Activated CD8-positive, alpha-beta memory T cell treated with anti-CD3 and anti-CD28 coated beads for 4 hours (primary cell): ENCODE measurements at places on chromosomes 6 and 20.

GRCh38 chr6:41587131-41587879 lies 41.1 kb downstream of the FOXP4 start:
- no peak for DNase-seq

DNA sequence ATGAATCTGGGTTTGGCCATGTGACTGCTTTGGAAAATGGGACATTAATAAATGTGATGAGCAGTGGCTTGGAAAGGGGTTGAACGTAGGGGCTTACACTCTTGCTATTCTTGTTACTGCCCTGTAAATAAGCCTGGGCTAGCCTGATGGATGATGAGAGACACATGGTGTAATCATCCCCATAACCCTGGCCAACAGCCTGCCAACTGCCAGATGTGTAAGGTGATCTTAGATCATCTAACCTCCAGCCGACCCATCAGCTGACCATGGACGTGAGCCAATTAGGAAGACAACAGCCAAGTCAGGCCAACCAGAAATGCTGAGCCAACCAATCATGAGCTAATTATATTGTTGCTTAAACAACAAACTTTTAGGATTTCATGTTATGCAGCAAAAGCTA lies 25.2 kb downstream of the FBXO30 start:
- DNase-seq, result no peak

GRCh38 chr6:110614586-110614985 lies 138.2 kb upstream of the SLC22A16 start:
- no peak for DNase-seq

GRCh38 chr6:150267686-150268561 lies 100.9 kb upstream of the IYD start:
- DNase-seq, result no peak

GRCh38 chr20:21900431-21900830 lies 195.0 kb downstream of the PAX1 start:
- DNase-seq, result no peak

GRCh38 chr6:5201271-5201670 lies 59.5 kb downstream of the LYRM4 start:
- no peak for DNase-seq

- DNase-seq, result no peak
These were observed 35.9 kb downstream of the BEND3 start for GRCh38 chr6:107079429-107079828.

DNA sequence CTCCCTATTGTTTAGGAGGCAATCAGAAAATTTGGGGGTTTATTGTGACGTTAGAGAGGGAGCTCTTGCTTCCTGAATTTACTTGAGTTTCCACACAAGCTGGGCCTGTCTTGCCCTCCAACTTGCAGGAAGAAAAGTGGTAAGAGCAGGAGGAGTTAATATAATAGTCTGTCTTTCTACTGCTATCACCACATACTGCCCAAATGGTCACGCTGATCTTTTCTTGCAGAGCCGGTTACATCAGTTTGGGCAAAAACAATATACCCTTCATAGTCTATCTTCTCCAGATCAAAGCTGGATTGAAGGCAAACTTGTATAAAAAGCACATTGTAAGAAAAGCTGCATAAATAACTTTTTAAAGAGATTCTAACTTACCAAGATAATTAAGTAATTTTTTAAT lies 46.3 kb upstream of the ECHDC1 start:
- no peak for DNase-seq

DNA sequence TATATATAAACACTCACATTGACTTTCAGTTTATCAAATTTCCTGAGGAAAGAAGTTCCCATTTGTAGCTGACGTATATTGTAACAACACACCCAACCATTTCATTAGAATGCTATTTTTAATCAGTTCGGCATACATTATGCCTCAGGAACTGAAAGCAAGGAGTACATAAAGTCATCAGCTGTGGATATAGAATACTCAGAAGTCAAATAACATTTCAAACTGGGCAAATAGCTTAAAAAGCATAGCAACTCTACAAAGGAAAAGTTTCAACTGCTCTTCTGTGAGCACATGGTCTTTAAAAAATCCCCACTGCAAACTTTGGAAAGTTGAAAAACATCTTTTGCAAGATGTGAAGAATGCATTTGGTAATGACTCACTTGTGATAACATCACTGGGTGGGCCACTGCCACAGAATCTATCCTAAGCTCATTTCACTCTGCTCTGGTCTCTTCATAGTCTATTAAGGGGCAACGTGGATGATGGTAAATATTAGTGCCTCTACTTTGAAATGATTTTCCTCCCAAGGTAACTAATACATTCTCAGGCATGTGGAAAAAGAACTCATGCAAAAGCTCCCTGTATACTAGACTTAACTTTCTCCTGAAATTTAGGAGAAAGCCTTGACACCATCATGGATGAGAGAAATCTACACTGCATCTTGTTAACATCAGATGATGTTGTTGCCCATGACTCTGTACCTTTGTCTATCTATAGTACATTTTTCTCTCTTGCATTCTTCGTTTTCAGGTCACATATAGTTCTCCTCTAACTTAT lies 49.2 kb downstream of the FYN start:
- DNase-seq, result no peak

- DNase-seq, result no peak
These were observed 4.6 kb upstream of the TBPL1 start for GRCh38 chr6:133948472-133948871.

DNA sequence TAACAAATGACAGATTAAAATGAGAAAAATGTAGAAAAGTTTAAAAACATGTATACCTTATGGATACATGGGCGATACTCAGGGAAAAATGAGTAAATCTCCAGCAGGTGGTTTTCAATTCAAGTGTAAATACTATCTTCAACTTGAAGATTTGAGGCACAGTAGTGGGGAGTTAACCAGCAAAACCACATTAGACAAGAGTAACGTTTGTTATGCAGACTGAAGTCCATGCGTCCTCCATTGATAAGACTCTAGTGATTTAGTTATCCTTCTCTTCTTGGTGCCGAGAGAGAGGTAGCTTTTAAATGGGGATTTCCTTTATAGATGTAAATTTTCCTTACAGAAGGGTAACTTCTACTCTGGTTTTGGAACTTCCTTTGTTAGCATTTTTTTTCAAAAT lies 28.1 kb downstream of the PCMTD2 start:
- no peak for DNase-seq

DNA sequence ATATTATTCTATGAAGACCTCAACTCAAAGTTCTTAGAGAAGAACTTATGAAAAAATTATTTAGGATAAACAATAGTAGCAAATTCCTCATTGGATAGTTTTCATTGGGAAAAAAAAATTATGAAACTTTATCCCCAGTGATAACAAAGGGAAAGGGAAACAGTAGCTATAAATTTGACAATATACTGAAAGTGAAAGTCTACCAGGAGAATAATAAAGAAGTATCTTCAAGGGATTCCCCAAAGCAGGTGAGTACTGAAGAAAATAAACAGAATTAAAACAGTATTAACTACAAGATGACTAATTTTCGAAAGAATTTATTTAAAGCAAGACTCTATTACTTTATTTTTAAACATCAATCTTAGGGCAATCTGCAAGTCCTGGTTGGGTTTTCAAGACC lies 56.4 kb downstream of the REPS1 start:
- DNase-seq, result no peak

DNA sequence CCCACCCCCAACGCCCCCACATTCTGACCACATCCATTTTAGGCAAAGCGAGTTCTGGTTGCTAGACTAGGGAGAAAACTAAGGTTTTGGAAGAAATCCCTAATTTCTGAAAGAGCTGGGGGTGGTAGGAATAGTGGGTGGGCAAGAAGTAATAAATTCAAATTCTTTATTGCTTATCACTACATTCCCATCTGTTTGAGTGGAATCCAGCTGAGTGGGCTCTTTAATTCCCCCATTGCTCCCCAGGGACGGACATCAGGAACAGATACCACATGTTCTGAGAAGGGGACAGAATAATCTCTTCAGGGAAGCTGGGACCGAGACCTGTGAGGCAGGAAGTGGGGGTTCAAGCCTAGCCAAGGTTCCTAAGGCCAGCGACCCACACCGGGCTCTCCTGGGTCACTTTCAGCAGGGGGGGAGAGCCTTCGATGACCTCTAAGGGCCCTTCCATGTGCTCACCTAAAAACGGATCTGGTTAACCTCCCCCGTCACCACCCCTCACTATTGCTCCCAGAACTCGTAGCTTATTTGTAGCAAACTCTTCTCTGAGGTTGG lies 42.3 kb upstream of the MRPS10 start:
- no peak for DNase-seq

- DNase-seq, result no peak
These were observed 122.9 kb upstream of the SLC22A23 start for GRCh38 chr6:3579652-3580175.

GRCh38 chr6:163789199-163789810 lies 374.8 kb downstream of the QKI start:
- no peak for DNase-seq

DNA sequence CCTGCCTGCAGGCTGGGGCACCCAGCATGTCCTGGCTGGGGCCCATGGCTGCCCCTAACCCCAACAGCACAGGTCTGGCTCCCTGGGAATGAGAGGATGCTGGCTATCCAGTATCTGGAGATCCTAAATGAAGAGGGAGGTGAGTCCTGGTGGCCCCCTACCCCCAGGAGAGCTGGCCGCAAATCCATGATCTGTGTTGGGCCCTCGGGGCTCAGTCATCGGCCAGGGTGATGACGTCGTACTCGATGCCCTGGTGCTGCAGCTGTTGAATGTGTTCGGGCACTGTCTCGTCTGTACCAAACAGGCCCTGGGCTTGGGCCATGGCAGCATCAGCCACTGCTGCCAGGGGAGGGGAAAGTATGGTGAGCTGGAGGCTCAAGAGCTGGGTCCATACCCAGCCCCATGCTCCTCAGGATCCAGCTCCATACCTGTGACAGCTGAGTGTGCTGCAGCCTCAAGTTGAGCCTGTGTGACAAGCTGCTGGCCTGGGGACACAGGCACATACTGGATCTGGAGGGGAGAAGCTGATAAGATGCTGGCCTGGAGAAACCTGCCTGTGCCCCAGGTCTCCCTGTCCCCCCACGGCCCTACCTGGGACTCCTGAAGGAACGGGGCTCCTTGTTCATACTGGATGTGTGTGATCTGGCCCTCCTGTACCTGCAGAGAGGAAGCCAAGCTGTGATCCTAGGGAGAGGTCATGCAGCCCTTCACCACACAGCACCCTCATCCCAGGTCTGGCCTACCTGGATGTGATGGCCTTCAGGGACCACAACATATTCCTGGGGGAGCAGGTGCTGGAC lies 14.5 kb downstream of the PCIF1 start:
- no peak for DNase-seq

DNA sequence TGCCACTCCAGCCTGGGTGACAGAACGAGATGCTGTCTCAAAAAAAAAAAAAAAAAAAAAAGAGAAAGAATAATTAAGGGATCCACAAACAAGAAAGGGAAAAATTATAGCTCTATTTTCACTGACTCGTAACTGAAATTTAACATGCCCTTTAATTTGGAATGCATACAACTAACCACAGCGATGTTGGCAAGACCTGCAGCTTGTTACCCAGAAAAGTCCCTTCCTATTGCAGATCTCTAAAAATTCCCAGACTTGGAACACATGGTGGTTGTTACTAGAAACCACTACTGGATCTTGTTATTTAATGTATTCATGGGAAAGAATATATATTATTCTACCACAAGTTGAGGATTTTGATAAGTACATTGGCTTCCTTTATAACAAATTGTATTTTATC lies 27.8 kb upstream of the SMIM28 start:
- no peak for DNase-seq

DNA sequence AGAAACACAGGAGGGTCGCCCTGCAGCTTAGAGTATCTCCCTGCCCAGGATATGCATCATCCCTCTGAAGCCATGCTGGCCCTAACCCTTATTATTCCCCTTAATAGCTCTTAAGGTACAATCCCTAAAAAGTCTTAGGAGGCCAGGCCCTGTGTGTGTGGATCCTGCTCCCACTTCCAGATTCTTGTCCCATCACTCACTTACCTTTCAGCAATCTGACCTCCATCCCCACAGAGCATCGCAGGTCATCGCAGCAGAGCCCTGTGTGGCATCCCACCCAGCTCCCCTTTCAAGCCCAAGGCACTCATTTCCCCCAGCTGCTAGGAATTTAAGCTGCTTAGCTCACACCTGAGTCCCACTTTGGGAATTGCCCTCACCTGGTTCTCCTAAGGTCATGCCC lies 223.8 kb upstream of the SMLR1 start:
- no peak for DNase-seq

DNA sequence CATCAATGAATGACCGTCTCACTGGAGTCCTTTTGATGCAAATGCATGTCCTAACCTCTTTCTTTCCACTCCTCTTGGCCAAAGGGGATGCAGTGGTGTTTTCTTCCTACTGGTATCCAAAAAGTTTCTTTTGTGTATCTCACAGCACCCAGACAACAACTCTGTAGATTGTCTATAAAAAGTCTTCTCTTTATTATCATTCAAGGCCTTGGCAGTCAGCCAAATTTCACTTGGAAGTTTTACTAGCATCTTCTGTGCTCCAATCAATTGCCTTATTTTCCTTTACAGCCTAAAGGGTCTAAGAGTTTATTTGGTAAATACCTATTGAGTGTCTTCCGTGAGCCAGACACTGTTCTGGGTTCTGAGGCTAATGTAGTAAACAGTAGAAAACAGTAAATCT lies 150.2 kb upstream of the RNF217 start:
- DNase-seq, result no peak

DNA sequence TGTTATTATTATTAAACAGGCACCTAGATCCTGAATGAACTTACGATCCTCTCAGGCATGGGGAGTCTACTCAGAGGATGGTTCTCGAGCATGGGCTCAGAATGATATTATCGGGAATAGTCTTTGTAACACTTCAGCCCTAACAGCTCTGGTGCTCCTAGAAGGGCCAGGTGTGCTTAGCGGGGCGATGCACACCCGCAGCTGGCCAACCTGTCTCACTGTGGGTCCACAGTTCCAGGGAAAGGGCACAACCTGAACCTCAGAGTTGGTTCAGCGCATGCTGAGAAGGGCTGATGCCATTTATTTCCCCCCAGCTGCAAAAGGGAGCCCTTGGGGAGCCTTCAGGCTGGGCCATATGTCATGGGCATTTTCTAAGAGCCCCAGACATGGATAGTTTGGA lies 26.2 kb downstream of the RRAGD start:
- DNase-seq, result no peak

DNA sequence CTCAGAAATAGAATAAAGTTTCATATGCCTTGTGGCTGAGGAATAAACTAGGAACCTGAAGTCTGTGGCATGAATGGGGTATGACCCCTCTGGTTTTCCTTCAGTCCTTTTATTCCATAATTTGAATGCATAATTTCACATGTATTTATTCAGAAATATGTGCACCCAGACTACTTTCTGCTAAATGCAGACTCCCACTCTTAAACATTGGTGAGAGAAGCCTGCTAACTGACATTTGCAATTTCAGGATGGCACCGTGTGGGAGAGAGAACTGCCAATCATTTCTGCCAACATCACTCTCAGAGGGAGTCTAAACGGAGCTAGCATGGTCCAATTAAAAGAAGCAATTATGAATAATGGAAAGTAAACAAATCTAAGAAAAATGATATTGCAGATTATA lies 141.3 kb downstream of the ADGRB3 start:
- no peak for DNase-seq

DNA sequence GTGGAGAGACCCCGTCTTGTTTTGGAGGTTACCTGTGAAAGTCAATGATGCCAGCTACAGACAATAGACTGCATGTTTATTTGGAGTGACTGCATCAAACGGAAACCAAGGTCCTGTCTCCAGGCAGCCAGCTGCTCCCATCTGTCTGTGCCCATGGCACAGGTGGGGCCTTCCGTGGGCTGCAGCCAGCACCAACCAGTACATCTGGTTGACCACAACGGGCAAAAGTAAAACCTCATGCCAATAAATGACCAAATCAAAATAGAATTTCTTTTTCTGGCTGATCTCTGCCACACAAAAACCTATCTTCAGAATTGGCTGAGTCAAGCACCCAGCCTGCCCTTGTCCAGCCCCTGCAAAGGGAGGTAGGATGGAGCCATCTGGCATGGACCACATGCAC lies 33.5 kb downstream of the DLL1 start:
- DNase-seq, result no peak
